Endothelial cell of umbilical vein (primary cell): ENCODE measurements at places on chromosomes 2 and 18. TPM values are rescaled to one million over a fixed set of nuclear protein-coding genes. Genes with fewer than 3 reads are reported as not detected.

Gene LYPD6
- 3.0 and 3.3 TPM in 2 replicates for polyA plus RNA-seq

Gene CPLX4
- polyA plus RNA-seq: not detected in 2 replicates

Gene DTNA
- polyA plus RNA-seq: 6.6 and 9.0 TPM in 2 replicates

Gene FOXD4L1
- 0.04 and 0.06 TPM in 2 replicates for polyA plus RNA-seq

Gene ALK
- not detected in 2 replicates for polyA plus RNA-seq

Gene TMEM87B
- 12.2 and 17.6 TPM in 2 replicates for polyA plus RNA-seq

Gene SRD5A2
- not detected in 2 replicates for polyA plus RNA-seq

Gene TMEM18
- polyA plus RNA-seq: 15.5 and 19.1 TPM in 2 replicates

Gene GKN2
- polyA plus RNA-seq: not detected in 2 replicates

Gene KLHL30
- not detected in 2 replicates for polyA plus RNA-seq

- DNase-seq: no peak
Observed at GRCh38 chr2:6694555-6694954, 171.2 kb downstream of the CMPK2 start.

GRCh38 chr2:237916296-237916695, 50.5 kb upstream of the UBE2F start:
- no peak for DNase-seq

- DNase-seq: no peak
Observed at GRCh38 chr2:890791-891190, 59.9 kb upstream of the SNTG2 start.

GRCh38 chr2:223034221-223034975, 17.6 kb upstream of the KCNE4 start:
- DNase-seq: no peak

- DNase-seq: peak; percentile 86
Observed at GRCh38 chr2:231104115-231104713, 20.6 kb downstream of the HTR2B start.

- no peak for DNase-seq
Observed at GRCh38 chr2:233049194-233049761, 10.9 kb upstream of the INPP5D start.

- no peak for DNase-seq
Observed at GRCh38 chr2:22485486-22485885, 899.5 kb upstream of the KLHL29 start.

- no peak for DNase-seq
Observed at GRCh38 chr2:238865744-238866355, 18.0 kb downstream of the TWIST2 start.

DNA sequence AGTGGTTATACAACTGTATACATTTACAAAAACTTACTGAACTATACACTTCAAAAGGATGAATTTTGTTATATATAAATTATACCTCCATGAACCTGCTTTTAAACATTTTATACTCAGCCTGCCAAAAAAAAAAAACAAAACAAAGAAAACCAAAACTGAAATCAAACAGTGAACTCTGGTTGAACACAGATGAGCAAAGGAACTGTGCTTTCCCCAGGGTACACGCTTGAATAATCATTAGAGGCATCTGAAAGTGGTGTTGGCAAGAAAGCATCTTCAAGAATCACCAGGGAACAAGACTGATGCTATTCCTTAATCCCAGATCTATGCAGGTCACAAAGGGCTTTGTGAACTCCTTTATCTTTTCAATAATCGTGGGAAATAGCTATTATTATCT, 77.0 kb upstream of the LYPD1 start:
- no peak for DNase-seq

DNA sequence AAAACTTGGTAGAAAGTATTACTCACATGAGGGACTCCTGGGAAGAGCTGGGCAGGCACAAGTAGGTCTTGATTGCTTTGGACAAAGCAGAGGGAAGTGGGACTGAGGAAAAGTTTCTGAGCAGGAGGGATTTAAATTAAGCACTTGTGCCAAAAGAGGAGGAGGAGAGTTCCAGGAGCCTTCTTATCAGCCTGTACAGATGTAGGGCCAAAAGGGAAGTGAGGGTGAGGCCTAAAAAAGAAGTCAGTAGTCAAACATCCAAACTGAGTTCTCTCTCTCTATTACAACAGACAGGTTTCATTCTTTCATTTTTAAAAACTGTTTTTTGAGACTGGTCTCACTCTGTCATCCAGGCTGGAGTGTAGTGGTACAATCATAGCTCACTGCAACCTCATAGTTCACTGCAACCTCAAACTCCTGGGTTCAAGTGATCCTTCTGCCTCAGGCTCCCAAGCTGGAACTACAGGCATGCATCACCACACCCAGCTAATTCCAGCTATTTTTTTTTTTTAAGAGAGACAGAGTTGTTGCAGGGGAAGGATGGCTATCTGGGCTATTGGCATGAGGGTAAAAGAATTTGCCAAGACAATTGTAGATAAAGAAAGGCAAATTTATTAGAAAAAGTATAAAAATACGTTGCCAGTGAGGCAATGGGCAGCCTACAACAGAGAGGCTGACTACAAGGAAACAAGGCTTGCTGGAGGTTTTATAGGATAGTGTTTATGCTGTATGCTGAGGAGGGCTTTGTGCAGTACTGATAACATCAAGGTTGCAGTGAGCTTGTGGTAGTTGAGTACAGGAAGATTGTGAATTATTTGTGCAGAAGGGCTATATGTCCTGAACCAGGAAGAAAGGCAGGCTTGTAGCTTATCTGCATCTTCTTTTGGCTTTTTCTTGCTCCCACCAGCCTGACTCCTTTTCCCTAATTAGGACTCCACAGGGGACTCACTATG, 29.0 kb downstream of the CFAP210 start:
- DNase-seq: peak; percentile 21

DNA sequence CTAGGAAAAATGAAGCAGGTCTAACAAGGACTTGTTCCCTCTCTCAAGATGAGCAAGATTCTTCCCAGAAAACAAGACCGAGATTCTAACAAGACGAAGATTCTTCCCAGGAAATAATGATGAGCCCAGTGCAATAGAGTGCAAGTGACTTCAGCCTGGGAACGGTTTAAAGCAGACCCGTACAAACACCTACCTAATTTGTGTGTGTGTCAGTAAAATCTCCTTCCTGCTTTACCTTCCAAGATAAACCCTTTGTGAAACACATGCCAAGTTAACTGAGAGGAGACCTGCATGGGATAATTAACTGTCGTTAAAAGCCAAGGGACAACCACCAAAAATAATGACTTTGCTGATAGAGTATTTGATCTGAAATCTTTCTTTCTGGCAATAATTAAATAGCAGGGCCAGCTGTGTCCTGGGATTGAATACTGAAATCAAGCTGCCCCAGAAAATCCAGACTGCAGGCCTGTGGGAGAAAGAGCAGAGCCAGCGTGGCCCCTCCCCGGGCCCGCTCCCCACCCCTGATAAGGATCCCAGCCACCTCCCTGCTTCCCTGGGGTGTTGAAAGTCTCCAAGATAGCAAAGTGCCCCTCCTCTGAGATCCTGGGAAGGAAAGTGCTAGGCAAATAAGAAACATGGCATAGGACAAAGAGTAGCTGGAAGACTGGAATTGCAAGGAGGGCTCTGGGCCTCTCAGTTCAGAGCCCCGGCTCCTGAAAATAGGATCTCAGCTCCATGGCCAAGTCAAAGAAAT, 145.5 kb downstream of the CYP26B1 start:
- no peak for DNase-seq
